Astrocyte of the spinal cord (primary cell): ENCODE measurements at places on chromosomes 2 and 18.

DNA sequence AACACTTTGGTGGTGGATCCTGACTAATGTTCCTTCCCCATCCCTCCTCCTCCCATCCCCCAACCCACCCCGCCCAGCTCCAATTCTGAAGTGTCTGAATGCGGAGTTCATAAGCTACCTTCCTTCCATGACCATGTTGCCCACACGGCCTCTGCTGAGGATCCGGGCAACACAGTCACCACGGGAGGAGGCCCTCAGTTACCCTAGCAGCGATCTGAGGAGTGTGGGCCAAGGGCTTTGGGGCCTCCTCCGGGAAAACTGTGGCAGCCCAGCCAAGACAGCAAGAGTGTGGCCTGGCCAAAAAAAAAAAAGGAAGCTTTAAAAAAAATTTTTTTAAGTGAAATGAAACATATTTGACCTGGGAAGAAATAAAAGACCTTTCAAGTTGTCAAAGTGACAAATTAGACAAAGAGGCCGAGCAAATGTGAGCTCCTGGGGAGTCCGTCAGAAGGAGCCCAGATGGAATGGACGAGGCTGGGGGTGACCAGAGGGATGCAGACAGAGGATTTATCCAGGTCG, 169.0 kb upstream of the PKDCC start:
- no peak for DNase-seq

GRCh38 chr2:139000131-139000785, 220.1 kb upstream of the NXPH2 start:
- DNase-seq = no peak

DNA sequence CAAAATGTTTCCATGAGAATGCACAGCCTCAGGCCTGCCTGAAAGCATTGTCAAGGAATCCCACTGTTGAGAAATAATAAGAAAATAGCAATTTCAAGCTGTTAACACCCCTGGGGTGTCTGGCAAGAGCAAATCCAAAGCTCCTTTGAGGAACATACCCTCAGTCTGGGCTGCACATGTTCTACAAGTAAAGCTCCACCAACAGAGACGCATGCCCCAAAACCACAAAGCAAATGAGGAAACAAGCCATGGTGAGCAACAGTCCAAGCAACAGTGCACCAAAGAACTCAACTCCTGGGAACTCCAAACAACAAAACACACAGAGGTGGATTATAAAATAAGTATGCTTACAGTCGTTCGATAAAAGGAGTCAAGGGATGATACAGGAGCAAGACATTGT, 40.3 kb downstream of the CYP27C1 start:
- no peak for DNase-seq

DNA sequence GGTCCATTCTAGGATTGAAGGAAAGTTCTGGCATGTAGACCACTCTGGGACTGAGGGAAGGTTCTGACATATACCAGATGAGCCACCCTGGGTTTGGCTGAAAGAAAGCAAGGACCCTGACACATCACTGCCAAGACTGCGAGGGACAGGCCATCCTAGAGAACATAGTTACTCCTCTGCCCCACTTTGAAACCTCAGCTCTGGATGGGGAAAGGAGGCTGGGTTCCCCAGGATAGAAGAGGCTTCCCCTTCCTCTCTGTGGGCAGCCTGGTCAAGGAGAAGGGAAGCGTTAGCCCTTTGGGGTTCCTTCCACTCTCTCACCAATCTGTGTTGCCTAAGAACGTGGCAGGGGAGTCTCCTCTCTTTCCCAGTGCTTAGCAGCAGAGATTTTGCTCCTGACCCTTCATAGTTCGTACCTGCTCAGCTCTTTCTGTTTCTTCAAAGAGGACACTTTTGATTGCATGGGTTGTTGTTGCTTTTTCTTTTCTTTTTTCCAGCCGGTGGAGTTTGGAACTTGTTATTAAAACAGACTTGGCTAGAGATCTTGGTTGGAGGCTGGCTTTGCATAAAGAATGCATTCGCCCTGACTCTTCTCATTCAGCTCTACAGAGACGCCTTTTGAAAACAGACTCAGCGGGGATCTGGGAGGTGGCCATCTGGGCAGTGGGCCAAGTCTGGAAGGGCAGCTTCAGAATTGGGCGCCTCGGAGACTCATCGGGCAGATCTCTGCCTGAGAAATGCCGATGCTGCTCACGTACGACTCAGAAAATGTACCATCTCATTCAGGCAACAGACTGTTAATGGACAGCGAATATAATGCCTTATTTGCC, 166.1 kb downstream of the CLIP4 start:
- peak; percentile 80 for DNase-seq

DNA sequence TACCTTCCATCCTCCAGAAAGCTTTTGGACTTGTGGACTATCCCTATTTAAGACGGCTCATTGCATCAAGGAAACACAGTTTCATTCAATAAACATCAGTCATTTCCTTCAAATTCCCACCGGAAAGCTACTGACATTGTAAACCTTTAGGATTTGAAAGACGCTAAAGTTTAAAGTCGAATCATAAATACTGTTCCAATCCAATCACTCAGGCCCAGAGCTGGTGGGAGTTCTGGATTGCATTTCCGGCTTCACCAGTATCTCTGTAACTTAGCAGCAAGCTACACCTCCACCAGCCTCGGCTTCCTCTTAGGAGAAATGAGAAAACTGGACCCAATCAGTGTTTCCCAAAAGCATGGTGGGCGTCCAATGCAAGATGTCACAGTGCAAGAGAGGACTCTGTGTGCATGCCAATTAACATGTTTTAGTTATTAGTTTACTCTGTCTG, 1.6 kb downstream of the WDFY1 start:
- peak; percentile 57 for DNase-seq

DNA sequence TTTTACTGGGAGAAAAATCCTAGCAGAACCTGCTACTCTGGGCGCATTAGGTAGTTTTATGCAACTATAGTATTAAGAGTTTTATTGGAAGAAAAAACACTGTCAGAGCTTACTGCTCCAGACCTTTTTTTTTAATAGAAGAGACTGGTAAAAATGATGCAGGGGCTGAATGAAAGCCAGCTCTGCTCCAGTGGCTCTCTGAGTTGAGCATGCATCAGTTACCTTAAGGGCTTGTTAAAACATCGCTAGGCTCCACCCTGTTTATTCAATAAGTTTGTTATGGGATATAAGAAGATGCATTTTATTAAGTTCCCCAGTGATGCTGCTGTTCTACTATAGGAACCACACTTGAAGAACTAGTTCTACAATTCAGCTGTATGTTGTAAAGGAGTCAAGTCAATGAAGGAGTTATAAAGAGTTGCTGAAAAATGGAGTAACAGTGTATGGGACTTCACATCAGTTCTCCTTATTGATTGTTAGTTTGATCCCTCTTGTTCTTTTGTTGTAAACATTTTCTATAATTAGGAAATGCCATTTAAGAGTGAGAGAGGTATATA, 13.2 kb downstream of the SNRPG start:
- DNase-seq = no peak

DNA sequence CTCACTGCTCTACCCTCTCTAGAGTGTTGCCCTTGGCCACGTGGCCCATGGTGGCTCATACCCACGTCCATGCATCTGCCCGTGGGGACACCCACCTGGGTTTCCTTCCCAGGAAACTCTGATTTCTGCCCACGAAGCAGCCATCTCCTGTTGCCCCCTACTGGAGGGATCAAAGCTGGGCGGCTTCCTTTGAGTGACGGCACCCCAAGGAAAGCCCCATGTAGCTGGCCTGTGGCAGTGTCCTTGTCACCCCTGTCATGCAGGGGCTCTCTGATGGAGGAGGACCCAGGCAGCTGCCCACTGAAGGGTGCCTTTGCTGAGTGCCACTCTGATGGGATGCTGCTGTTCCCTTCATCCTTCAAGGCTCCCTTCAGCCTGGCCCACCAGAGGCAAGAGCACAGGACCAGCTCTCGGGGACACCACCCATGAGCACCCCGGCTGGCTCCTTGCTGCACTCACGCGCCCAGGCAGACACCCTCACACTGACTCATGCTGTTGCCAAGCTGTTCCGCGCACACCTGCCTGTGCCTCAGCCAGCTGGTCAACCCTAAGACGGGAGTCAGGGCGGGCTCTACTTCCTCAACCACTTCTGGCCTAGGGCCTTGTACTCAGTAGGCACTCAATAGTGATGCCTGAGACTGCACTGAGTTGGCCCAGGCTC, 101.1 kb downstream of the CTIF start:
- DNase-seq = no peak

DNA sequence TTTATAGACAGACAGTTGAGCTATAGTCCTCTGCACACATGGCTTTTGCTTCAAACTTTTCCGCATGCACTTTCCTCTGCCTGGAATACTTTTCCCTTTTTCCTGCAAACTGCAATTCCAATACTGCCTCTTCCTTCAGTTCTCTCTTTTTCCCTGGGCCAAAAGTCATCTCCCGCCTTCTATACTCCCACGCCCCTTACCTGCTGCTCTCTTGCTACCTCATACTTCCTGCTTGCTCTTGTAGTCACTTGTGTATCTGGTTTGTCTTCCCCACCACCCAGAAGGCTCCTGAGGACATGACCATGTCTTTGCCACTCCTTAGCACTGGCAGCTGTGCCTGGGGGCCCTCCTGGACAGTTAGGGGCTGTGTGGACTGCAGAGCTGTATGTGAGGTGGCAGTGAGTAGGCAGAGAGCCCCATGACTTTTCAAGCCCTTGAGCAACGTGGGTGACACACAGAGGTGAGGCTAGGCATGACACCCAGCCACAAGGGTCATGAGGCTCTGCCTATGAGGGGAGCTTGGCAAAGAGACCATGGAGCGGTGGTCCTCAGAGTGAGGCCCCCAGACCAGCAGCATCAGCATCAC, 23.2 kb downstream of the SPEG start:
- DNase-seq = no peak

GRCh38 chr2:216082805-216083204, 1.1 kb downstream of the TMEM169 start:
- no peak for DNase-seq

GRCh38 chr18:77138270-77138669, 5.7 kb upstream of the MBP start:
- no peak for DNase-seq

DNA sequence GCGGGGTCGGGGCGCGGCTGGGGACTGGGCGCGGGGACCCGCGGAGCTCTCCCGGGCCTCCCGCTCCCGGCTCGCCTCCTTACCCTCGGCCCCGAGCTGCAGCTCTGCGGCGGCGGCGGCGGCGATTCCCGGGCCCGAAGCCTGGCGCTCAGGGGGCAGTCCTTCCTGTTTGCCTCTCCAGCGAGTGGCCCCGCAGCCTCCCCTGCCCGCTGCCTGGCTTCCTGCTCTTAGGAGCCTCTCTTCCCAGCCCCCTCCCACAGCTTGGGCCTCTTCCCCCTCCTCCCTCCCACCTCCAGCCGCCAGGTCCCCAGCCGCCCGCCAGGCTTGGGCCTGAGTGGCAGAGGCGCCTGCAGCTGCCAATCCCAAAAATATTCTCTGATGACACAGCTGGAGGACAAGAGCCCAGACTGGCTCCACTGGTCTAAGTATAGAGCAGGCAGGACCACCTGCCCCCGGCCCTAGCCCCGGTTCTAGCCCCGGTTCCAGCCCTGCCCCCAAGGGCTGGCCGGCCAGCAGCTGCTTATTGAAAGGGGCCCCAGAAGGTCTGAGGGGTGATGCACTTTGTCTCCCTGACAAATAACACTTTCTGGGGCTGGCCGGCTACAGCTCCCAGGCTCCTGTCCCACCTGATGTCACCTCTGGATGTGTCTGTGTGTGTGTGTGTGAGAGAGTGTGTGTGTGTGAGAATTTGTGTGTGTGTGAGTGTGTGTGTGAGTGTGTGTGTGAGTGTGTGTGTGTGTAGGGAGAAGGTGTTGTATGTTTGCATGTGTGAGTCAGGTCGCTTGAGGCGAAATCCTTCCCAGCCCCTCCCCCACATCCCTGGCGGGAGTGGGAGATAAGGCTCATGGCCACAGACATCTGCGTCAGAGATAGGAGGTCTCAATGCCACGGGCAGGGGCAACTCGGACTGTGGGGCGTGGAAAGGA, at the start of gene OBSL1:
Gene OBSL1 (minus strand): TSS at position 229 of the 926 bp plus-strand sequence. CDS start 307 bp downstream, outside the sequence.
- peak; percentile 73 for DNase-seq

DNA sequence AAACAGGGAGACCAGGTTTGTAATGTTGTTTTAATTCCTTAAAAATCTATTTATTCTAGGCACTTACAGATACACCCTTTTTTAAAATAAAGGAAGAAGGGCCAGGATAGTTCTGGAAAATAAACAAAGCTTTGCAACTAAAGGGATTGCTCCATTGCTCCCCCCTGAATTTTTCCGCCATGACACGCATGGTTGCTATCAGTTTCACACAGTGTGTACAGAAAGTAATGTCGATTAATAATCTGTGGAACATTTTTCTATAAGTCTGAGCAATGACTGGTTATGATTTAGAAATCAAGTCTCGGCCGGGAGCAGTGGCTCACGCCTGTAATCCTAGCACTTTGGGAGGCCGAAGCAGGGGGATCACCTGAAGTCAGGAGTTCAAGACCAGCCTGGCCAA, 90.8 kb downstream of the GAREM1 start:
- no peak for DNase-seq

- no peak for DNase-seq
Measured at GRCh38 chr2:120451334-120451733, 105.4 kb downstream of the INHBB start.
